ENCODE measurements at places on chromosomes 11 and 22. TPM values are rescaled to one million over a fixed set of nuclear protein-coding genes. Genes with fewer than 3 reads are reported as not detected.

The AQP11 gene
- total RNA-seq: 1.9 TPM

The CHCHD10 gene
- 104 TPM for total RNA-seq

DNA sequence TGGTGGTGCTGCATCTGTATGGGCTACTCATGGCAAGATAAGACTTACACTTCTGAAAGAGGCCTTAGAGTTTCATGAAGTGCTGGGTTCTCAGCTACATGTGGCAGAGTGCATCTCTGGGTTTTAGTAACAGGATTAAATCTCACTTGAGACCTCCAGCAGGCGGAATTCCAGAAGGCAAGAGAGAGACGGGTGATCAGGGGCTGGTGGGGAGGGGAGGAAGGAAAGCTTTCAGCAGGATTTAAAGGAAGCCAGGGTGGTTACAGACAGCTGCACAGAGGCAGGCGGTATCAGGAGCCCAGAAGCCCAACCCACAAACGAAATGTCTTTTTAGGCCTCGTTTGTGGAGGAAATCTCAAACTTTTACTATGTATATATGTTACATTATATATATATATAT is 56.2 kb upstream of the CD82 start:
- no peak for DNase-seq

DNA sequence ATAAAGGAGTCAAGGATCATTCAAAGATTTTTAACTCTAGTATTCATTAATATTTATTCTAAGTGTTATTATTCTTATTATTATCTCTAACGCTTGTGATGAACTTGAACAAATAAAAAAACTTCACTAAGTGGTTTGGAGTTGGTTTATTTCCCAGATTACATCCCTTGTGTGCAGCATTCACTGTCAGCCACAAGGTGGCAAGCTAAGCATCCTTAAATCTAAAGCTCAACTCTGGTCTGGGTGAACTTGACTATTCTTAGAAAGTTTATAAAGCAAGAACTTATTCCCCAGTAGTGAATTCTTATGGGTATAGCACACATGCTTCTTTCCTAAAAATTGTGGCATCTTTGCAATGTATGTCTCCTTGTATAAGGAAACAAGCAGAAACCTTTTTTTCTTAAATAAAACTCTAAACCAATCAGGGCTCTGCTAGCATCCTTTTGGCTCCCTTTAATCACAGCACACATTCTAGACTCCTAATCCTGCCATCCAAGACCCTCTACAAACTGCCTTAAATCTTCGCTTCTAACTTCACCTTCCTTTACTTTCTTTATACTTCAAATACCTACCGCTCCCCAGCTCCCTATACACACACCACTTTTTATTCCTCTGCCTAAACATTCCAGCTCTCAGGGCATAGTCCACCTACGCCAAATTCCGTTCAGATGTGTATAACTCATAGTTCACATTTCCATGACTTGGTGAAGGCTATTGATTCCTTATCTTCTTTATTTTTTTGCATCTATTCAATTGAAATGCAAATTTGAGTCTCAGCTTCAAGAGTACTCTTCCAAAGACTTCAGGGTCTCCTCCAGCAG is 1068.8 kb downstream of the DLG2 start:
- peak; percentile 54 for DNase-seq

DNA sequence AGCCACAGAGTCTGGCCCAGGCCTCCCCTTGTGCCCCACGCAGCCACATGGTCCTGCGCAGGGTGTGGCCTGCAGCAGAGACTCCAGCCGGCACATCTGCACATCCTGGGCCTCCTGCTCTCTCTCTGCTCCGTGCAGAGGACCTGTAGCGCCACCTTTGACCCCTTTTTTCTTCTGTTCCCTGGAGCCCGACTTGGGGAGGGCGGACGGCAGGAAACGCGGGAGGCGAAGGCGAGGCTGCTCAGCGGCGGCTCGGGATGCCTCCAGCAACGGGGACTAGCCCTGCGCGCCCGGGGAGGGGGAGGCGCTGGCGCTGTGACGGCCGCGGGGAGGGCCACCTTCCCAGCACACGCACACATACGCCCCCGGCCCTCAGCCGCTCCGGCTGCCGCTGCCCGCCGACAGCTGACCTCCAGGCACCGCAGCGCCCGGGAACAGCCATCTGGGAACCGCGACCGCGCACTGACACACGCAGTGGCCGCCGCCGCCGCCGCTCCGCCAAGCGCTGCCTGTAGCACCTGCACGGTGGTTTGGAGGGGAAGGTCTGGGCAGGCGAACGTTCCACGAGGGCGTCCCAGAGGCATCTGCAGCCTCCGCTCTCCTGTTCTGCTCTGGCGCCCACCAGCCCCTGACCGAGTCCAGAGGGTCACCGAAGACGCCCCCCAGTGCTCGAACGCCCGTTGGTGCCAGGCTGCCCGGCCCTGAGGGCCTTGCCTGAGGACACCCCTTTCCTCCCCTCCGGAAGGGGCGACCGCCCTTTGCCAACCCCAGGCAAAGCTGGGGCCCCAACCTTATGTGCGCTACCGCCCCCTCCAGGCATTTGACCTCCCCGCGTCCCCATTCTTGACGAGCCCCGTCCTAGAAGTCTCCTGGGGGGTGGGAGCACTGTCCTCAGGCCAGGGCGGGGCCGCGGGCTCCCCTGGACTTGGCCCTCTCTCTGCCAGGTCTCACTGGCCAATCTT is 16.9 kb upstream of the C22orf42 start:
- no peak for DNase-seq

- peak; percentile 52 for DNase-seq
Measured at GRCh38 chr11:44258190-44258489, 51.8 kb downstream of the ALX4 start.

- DNase-seq: no peak
Measured at GRCh38 chr11:127114035-127114434, 113.5 kb upstream of the KIRREL3 start.

DNA sequence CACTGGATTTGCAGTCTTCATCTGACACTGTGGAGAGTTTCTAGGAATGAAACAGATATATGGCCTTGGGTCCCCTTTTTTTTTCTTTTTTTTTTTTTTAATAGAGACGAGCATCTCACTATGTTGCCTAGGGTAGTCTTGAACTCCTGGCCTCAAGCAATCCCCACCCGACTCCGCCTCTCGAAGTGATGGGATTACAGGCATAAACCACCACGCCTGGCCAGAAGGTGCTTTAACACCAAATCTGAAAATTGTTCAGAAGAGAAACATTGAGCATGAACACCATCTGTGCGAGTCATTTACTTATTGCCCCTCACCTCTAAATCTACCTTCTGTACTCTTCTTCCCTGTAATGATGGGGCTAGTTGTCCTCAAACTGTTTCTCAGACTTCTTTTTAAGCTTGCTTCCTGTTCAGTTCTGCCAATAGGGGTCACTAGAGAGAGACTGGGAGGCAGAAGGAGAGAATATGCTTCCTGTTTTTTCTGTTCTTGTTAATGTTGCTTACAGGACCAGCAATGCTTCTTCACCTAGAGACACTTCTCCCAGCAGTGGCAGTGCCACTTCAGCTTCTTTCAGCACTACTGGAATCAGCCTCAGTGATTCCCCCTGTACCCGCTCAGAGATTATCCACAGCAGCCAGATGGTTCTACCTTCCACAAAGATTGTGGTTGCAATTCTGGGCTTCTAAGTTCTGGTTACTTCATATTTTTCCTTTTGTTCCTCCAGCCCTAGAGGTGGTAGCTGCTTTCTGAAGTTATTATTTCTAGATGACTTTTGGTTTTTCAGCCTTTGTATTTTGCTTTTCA is 20.8 kb upstream of the ZBED5 start:
- peak; percentile 72 for DNase-seq

- DNase-seq: no peak
Measured at GRCh38 chr11:20015101-20015500, 145.2 kb downstream of the DBX1 start.

- DNase-seq: no peak
Measured at GRCh38 chr11:61919705-61920631, 2.6 kb upstream of the RAB3IL1 start.

DNA sequence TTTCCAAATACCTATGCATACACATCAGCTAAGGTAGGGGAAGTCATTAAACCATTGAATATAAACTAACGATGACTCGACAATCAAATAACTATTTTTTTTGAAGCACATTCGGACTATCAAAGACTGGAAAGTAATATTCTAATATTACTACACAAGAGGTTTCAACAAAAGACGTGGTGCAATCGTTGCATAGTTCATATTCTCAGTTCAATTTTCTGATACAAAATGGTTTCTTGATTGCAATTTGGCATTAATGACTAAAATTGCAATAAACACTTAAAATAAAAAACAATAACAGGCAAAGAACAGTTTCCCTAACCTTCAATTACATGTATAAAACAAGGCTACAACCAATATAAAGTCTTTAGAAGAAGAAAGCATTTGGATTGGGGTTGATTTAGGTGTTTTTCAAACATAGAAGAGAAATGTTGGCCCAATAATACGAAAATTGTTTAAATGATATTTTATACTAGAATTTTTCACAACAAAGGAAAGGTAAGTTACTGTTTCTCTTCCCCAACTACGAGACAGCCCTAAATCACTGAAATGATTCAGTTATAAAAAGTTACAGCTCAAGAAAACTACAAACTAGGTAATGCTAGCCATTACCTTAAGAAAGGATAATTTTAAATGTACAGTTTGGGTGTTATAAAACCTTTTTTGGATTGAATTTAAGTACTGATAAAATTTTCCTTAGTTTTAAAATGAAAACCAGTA is 17.6 kb downstream of the BLID start:
- DNase-seq: no peak

DNA sequence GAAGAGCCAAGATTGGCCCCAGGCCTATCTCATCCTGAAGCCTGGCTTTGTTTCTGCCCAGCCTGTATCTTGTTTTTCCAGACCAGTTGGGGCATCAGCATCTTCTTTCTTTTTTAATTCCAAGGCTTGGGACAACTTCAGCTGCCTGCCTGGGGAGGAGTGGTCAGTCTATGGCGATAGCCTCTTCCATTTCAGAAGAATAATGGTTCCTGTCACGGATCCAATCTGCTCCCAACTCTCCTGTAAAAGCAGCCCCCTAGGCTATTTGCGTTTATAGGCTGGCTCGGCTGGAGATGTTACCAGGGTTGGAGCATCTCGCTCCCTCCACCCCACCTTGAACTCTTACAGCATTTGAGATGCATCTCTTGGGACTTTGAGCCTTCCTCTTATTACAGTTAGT is 145.2 kb upstream of the CADM1 start:
- DNase-seq: no peak

GRCh38 chr11:116984589-116984988 is 113.6 kb downstream of the SIK3 start:
- peak; percentile 95 for DNase-seq

DNA sequence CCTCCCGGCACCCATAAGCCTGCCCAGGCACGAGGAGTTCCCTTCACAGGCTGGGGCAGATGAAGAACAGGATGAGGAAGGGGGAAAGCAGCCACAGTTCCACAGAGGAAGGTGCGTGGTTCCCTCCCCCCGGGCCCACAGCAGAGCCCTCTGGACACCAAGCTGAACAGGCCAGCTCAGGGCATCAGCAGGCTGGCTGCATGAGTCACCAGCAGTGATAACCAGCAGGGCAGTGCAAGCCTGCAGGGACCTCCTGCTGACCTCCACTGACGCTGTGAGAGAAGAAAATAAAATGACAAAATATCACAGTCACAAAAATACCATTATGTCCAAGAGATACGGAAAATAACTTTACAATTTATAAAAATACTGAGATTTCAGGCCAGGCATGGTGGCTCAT is 11.5 kb downstream of the RTL6 start:
- no peak for DNase-seq
